Kidney epithelial cell (primary cell): ENCODE measurements at places on chromosomes 4 and X. TPM values are rescaled to one million over a fixed set of nuclear protein-coding genes. Genes with fewer than 3 reads are reported as not detected.

GRCh38 chr4:11743976-11744375 lies 315.3 kb upstream of the HS3ST1 start:
- DNase-seq: no peak

Gene TLR3
- 5.8 and 7.6 TPM in 2 replicates for total RNA-seq

GRCh38 chrX:39253551-39253950 lies 452.3 kb downstream of the MID1IP1 start:
- DNase-seq: no peak

DNA sequence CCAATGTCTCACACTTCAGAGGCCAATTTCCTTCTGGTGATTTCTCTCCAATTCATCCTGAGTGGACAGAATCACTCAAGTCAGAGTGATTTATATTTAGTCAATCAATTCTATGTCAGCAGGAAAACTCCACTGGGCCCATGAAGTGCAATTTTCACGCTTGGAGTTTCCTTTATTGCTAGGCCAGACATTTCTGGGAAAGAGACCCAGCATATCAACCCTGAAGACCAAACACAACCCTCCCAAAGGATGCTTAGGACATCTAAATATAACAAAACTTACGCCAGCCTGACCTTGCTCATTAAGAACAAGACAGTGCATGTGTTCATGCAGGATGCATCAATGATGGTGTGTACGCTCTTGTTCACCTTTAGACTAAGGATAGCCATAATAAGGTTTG lies 156.4 kb downstream of the RASL11B start:
- DNase-seq: no peak

DNA sequence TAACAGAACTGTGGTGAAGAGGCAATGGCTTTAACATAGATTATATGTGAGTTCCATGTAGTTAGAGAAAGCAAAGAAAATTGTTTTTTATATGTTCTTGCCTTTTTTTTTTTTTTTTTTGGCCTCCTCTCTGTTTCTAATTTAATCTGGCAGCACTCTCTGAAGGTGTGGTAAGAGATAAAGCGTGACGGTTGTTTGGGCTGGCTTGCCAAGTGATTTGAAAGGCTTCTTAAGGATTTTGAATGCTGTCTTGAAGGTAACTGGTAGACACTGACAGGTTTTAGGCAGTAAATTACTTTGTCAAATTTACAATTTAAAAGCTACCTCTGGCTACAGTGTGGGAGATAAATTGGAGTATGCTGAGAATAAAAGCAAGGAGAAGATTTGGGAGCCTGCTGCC lies 269.3 kb upstream of the HS3ST1 start:
- no peak for DNase-seq

Gene DCAF12L2
- total RNA-seq: 0.63 and 1.2 TPM in 2 replicates

DNA sequence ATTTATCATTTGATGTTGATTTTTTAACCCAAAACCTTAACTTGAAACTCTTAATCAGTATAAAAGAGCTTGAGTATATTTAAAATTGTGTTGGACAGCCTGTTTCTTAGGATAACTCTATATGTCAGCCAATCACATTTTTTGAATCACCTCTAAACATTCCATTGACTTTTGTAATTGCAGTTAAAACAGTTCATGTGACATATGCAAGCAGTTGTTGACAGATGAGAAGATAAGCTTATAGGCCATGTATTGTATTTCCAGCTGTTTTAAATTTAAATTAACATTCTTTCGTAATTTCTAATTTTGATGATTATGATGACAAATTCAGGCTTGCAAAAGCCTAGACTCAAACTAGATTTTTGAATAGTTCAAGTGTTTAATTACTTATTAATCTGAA lies 17.4 kb downstream of the VEGFC start:
- no peak for DNase-seq

- DNase-seq: no peak
Measured at GRCh38 chrX:55210931-55211677, 9.0 kb upstream of the PAGE5 start.

DNA sequence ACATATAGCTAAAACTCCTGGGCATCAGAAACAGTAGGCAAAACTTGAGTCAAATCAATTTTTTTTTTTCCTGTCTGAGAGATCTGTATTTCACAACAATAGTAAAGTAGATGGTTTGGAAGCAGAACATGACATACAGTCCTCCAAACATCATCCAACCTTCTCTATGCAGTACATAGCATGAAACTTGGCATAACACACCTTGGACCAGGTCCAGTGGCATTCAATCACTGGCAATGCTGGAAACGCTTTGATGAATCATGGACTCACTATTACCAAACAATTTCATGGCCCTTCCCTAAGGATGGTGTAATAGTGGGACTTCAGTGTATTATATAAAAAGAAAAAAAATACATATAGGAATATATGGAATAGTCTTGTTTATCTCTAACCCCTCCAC lies 154.6 kb downstream of the FMR1NB start:
- DNase-seq: no peak

GRCh38 chrX:150899191-150899757 lies 806 bp upstream of the CD99L2 start:
- no peak for DNase-seq

DNA sequence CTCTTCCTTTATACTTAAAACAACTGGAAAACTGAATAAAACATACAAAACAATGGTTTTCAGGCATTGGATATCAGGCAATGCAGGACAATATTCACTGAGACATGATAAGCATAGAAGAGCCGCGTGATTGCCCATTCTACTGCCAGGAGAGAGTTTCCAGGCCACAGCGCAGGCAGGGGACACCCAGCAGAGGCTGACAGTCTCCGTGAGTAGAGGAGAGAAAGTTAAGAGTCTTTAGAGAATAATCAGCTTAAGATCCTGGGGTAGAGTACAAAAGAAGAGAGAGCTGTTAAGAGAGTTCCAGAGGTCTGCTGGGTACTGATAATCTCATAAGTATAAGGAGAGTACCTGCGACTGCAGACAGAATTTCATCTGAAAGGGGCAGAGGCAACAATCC lies 18.4 kb upstream of the FRAS1 start:
- no peak for DNase-seq

Gene DNAJB14
- 20.6 and 21.8 TPM in 2 replicates for total RNA-seq

DNA sequence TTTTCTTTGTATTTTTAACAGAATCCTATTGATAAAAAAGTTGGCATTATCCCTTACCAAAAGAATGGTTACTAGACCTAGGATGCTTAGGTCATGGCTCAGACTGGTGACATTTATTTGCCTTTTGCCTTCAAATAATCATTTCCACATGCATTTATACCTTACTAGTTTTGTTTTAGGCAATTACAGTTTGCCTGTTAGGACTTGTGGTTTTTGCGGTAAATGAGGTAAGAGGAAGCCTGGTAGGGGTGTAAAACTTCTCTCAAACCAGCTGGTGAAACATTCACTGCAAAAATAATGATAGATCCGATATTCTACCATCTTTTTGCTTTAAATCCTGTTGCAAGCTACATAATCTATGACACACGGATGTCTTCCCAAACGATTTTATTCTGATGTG lies 12.1 kb downstream of the LAMP2 start:
- no peak for DNase-seq

DNA sequence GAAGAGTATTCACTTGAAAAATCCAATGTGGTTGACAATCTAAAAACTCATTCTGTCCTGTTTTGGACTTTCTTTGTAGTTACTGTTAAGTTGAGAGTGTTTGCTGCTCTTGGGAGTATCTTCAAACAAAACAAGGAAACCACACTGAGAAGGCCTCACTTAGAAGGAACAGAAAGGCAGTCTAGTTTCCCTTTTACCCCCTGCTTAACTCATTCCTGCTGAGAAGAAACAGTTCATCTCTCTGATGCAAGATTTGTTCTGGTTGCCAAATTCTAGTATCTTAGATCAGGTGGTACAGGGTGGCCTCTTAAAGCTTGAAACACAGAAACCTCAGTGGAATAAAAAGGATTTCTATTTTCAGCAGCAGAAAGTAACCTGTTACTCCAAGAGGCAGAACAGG lies 41.4 kb downstream of the GUCY2F start:
- no peak for DNase-seq

DNA sequence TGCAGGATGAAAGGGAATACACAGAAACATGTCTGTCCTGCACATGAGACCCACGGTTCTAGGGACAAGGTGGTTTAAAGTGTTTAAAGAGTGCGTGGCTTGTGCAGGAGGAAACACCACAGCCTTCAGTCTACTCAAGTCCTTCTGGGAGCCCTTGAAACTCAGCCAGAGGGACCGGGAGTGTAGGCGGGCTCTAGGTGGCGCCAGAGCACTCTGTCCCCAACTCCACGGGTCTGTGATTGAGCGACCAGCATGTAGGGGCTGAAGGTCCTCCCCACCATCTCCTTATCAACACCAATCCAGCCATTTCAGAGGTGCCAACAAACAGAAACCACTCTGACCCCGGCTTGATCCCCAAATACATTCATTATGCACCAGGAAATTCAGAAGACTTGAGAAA lies 82.0 kb upstream of the CLDN34 start:
- DNase-seq: no peak

DNA sequence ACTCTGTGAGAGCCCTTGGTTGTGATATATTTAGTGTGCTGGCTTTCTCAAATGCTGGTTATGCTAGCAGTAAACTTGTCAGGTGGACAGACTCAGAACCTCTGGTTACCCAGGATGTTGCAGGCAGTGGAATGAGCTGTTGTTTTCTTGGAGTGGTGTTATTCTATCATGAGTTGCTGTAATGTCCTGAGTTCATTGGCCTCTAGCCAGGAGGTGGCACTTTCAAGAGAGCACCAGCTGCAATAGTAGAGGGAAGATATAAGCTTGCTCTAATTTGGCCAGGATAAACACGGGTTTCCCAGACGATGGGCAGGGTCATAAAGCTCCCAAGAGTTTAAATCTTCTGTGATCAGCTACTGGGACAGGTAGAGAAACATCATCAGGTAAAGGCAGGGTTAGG lies 95.0 kb upstream of the UBQLN2 start:
- no peak for DNase-seq

GRCh38 chrX:110561034-110561433 lies 202.4 kb downstream of the RTL9 start:
- no peak for DNase-seq

GRCh38 chr4:26028793-26029567 lies 115.0 kb downstream of the SMIM20 start:
- DNase-seq: no peak

Gene GAGE13
- not detected in 2 replicates for total RNA-seq

GRCh38 chrX:31117266-31117665 lies 45.4 kb upstream of the FTHL17 start:
- no peak for DNase-seq

GRCh38 chrX:129723511-129723910 lies 15.3 kb upstream of the XPNPEP2 start:
- no peak for DNase-seq
